ENCODE measurements at places on chromosomes 5 and 9.

GRCh38 chr5:36659411-36659810 lies 53.0 kb downstream of the SLC1A3 start:
- DNase-seq, result no peak

DNA sequence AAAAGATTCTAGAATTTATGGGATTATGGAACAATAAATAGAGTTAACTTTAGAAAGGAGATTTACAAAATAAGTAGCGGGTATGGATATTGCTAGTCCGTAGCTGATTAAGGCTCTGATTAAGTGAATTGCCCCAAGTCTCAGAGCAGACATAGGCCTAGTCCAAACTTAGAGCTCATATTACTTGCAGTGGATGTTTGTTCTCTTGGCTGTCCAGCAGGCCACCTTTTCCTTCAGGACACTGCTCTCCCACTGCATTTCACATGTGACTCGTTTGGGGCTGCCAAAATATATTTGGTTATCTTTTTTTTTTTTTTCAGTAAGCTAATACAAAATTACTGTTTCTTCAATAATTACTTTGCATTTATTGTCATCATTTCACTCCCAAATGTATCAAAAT lies 76.6 kb downstream of the ARRDC3 start:
- DNase-seq, result no peak

GRCh38 chr9:128323791-128324190 lies 1.2 kb downstream of the COQ4 start:
- no peak for DNase-seq

GRCh38 chr5:76542887-76543690 lies 80.1 kb downstream of the F2RL2 start:
- no peak for DNase-seq

GRCh38 chr9:99533421-99533820 lies 288.3 kb upstream of the NR4A3 start:
- no peak for DNase-seq

GRCh38 chr9:11194246-11194645 lies 581.4 kb upstream of the PTPRD start:
- peak; percentile 92 for DNase-seq

DNA sequence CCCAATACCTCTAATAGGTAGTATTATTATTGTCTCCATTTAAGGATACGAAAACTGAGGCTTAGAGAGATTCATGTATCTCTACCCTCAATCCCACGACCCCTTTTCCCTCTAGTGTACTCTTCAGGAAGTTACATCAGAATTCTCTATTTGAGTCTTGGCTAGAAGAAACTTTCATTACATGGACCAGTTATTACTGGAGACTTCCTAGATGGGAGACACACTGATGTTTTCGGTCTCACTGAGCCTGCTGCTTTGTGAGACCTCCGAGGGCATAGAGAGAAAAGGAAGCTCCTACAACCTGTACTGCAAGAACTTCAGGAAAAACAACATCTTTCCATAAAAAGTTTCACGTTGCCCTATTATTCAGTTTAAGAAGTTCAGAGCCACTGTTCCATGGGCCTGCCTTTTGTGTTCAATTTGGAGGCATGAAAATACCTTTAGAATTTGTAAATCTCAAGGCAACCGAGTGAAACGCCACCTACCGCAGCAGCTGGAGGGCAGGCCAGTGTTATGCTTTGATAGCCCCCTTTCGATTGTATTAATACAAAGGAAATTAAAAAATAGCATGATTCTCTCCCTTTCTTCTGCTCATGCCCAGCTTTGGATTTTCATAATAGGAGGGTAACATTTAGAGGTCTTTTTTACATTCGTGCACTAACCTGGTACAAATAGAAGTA lies 223.3 kb downstream of the EBF1 start:
- DNase-seq, result no peak

- DNase-seq, result no peak
Observed at GRCh38 chr5:154278908-154279307, 88.4 kb downstream of the GALNT10 start.

DNA sequence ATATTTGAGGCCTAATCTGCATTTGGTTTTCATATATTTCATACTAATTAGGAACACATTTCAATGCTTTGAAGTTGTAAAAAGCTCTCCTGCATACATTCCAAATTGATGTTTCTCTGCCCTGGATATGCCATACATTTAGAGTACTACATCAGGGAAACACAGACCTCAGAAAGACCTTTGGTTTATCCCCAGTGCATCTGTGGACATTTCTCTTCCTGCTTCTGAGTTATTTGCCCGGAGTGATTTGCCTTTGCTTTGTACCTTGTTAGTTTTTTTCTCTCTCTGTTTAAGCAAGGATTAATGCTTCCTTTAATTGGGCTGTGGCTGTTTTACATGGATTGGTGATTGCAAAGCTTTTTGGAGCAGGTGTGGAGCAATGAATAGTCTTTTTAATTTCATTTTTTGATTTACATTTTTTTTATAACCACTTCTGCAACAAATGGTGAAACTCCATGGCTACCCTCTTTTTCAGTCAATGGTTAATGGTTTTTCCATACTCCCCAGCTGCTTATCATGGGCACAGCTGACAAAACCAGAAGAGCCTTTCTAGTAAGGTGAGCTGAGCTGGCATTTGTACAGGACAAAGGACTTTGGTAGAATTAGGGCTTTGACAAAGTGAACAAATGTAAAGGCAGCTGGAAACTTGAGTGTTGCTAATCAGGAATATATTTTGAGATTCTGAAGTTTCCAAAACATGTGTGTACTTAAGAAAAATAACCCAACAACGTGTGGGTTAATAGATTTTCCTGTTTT lies 54.2 kb downstream of the ZSWIM6 start:
- peak; percentile 49 for DNase-seq

GRCh38 chr9:116090030-116090770 lies 63.4 kb upstream of the PAPPA start:
- DNase-seq, result no peak

DNA sequence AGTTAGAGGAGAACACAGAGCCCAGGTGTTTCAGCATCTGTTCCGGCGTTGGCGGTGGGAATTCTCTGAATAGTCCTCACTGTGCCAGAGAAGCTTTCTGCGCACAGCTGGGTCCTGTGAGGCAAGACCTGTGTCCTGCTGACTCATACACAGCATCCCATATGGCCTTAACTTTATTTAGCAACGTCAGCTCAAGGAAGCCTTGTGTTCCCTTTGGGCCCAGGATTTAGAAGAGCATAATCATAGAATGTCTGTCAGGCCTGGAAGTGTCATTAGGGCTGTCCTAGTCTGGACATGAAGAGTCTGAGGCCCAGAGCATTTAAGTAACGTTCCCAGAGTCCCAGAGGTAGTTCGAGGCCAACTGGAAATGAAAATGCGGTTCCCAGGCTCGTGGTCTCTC lies 188.6 kb upstream of the DMRT1 start:
- no peak for DNase-seq

GRCh38 chr9:111068771-111069170 lies 30.5 kb upstream of the LPAR1 start:
- no peak for DNase-seq

- DNase-seq, result no peak
Observed at GRCh38 chr9:101639785-101640665, 45.3 kb upstream of the PPP3R2 start.

DNA sequence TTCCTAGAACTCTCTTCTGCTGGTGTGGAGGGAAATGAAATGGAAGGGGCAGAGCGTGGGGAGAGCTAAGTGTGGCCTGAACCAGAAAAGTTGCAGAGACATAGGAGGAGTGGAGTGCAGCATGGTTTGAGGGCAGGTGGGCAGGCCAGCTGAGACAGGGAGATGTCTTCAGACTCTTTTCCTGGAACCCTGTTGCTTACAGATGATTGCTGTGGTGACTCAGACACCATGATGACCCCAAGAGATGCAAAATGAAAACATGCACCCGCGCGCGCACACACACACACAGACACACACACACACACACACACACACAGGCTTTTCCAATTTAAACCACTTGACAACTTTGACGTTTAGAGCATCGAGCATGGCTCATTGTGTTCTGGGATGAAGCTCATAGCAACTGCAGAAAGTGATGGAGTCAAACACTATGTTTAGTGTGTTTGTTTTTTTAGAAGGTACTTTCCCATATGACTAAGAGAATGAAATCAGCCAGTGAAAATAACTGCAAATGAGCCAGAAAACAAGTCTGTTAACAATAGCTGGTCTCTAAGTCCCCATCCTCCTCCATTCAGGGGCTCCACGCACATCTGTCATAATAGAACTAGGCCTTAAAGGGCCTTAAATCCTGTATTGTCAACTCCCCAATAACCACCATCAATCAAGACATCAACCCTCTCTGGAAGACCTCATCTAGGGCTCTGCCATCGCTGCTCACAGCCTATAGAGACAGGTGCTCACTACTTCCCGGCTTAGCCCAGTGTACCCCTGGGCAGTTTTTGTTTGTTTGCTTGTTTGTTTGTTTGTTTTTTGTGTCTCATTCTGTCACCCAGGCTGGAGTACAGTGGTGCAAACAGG lies 9.6 kb downstream of the TMOD1 start:
- no peak for DNase-seq

DNA sequence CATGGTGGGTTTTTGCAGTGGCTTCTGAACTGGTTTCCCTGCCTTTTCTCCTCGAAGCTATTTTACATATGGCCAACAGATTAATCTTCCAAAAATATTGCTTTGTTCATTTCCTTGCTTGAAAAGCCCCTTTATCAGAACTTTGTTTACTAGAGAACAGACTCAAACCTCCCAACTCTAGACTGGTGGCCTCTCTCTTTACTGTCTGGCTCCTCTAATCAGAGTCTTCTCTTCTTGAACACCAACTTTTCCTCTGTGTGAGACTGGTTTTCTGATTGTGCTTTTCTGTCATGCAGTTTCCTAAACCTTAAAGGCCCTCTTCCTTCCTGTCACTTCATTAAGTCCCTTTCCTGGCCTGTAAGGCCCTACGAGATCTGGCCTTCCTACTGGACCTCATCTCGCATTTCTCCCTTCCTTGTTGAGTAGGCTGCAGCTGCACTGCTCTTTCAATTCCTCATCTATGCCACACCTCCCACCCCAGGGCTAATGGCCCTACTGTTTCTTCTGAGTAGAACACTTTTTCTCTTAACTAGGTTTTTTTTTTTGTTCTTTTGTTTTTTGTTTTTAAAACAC lies 5.7 kb downstream of the C9orf43 start:
- no peak for DNase-seq

DNA sequence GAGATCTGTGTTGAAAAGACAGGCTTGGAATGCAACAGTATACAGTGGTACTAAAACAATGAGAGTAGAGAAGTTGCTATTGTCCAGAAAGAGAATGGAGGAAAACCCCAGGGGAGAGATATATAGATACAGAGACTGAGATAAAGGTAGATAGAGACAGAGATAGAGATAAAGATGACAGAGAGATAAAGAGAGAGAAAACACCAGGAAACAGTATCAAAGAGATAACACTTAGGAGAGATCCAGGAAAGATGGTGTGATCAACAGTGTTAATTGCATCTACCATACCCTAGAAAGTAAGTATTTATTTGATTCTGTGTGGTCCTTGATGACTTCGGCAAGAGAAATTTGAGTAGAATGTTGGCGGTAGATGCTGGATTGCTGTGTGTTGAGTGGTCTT lies 461.8 kb upstream of the RIOK2 start:
- no peak for DNase-seq

- no peak for DNase-seq
Observed at GRCh38 chr5:6759401-6759800, 46.2 kb downstream of the TENT4A start.

DNA sequence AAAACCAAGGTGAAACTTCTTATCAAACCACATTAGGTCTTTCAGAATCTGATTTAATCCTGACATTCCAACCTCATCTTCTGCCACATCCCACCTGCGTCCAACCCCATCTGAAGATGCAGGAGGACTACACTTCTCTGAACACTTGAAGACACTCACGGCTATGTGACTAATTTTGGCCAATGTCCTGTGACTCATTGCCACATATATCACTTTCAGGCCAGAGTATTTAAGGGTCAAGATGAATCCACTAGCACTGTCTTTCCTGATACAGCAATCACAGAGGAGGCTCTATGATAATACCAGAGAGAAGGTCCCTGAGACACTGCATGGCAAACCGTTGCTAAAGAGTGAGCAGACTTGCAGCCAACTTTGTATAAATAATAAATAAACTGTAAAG lies 323.4 kb downstream of the NR2F1-AS1 start:
- no peak for DNase-seq

- peak; percentile 82 for DNase-seq
Observed at GRCh38 chr5:73280821-73281746, 108.1 kb downstream of the TMEM174 start.

Data from NCI-H2081 treated with DMSO at 0.1 percent for 48 hours (cell line).